ENCODE measurements at places on chromosomes 7 and 10.
A peak's percentile ranks its signal among the peaks of the same experiment; 100 is the strongest.

GRCh38 chr10:89363729-89364442 lies 14.0 kb upstream of the IFIT1B start:
- peak; percentile 65 for DNase-seq

GRCh38 chr10:14603534-14604102 lies 171.1 kb downstream of the FAM107B start:
- DNase-seq, result peak; percentile 41

GRCh38 chr10:112361951-112362751 lies 11.8 kb upstream of the ACSL5 start:
- no peak for DNase-seq

DNA sequence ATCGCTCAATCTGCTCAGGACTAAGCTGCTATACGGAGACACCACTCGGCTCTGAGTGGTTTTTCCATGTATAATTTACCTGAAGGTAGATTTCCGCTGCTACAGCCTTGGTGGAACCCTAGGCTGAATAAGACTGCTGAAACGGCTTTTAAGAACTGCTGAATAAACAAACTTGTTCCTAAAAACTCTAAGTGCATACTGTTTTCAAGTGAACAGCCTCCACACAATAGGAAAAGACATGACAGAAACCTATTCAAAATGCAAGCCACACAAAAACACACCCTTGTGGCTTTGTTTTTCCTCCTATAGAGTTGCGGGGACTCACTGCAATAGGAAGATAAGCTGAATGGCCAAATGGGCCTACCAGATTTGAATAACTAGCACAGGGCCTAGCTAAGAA lies 117.2 kb downstream of the UBE2H start:
- DNase-seq, result no peak
